GF-D8 (cell line): ENCODE measurements at places on chromosomes 1 and 21.
A peak's percentile ranks its signal among the peaks of the same experiment; 100 is the strongest.

GRCh38 chr1:61157468-61157987, 75.2 kb downstream of the NFIA start:
- peak; percentile 45 for DNase-seq

GRCh38 chr1:180267211-180267561, 37.1 kb downstream of the LHX4 start:
- no peak for DNase-seq

GRCh38 chr1:90472775-90473174, 244.3 kb downstream of the BARHL2 start:
- DNase-seq, result no peak

GRCh38 chr1:76625886-76626678, 241.2 kb upstream of the ST6GALNAC5 start:
- DNase-seq, result no peak

DNA sequence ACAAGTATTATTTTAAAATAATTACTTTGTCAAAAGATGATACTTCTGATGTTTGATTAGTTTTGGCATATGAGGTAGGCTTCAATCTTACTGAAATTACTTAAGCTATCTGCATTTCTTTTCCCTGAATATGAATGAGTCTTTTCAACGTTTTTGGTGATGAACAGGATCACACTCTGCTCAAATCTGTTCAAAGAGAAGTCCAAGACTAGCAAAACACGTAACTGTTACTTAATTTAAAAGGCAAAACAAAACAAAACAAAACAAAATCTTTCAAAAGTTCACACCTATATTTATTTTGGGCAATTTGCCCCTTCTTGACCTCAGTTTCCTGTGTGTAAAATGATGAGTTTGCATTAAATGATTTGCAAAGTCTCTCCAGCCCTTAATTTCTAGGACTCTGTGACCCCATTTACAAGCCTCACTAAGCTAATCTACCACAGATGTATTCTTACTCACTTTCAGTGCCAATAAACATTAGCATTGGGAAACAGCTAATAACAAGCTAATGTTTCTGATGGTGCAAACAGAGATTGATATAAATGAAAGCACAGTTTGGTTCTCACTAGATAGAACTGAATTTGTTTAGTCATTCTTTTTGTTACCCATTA, 865.4 kb downstream of the LTN1 start:
- no peak for DNase-seq

DNA sequence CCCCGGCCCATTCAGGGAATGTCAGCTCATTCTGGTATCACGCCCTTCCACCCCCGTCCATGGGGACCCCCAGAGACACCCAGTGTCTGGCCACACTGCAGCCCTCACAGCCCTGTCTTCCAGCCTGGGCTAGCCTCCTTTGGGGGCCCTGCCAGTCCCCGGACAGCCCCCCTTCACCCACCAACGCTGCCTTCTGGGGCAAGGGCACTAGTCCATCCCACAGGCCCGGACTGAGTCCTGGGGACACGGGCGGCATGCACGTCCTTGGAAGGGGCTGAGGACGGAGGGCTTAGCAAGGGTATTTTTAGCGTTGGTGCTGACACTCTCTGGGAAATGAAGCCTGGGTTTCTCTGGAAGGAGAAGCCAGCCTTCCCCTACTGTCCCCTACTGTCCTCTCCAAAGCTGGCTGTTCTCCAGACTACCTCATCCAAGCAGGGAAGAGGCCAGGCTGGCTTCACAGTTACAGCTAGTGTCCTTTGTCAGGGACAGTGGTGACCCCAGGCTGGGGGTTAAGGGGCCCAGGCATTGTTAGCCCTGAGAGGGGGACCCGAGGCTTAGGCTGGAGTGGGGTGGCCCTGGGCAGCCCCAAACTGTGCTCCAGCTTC, 39.5 kb downstream of the COQ8A start:
- no peak for DNase-seq

- peak; percentile 38 for DNase-seq
These were observed 7.9 kb upstream of the PIK3CD start for GRCh38 chr1:9643351-9644256.

DNA sequence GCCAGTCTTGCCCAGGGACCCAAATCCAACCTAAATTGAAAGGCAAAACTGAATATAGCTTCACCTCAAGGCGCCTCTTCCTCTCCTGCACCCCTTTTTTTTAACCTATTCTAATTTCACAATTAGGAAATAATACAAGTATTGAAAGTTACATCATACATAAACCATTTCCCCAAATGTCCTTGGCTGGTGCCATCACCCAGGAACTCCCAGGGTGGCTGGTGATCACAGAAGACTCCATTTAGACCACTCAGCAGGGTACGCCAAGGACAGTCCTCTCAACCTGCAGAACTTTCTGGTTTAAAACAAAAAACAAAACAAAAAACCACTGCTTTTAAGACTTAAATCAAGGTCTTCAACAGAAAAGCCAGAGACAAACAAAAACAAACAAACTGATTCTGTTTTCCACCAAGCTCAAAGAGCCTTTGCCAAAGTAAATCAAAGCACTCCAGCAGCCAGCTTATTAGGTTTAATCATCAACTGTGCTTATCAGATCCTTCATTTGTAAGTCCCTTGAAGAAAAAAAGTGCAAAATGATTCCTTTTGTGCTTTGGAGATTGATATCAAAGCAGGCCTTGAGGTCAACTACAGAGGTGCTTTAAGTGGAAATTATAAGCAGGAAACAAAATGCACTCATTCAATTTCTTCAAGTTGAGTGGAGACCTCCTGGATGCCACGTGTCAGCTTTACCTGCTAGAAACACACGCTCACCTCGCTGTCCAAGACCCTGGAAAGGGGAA, 113.0 kb downstream of the ETS2 start:
- DNase-seq, result no peak

DNA sequence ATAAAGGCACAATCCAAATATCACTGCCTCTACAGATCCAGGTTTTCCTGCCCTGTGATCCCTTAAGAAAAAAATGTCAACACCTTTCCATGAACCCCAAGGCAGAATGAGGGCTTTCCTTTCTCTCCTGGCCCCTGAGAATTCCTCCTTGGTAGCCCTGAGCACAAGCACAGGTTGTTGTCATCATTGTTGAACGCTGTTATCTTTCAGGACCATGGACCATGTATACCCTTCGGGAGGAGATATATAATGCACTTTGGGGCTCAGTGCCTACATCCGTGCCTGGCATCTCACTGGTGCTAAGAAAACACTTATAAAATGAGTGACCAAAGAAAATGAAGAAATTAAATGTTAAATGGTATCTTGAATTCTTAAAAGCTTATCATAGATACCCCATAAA, 296.2 kb downstream of the SETD4 start:
- DNase-seq, result no peak

GRCh38 chr1:44047131-44047530, 15.9 kb upstream of the SLC6A9 start:
- no peak for DNase-seq

GRCh38 chr1:58774027-58774426, 9.8 kb downstream of the JUN start:
- DNase-seq, result no peak

- no peak for DNase-seq
These were observed 8.1 kb upstream of the DNASE2B start for GRCh38 chr1:84390226-84390625.

- DNase-seq, result no peak
These were observed 277.1 kb downstream of the TRABD2B start for GRCh38 chr1:47720111-47720510.

DNA sequence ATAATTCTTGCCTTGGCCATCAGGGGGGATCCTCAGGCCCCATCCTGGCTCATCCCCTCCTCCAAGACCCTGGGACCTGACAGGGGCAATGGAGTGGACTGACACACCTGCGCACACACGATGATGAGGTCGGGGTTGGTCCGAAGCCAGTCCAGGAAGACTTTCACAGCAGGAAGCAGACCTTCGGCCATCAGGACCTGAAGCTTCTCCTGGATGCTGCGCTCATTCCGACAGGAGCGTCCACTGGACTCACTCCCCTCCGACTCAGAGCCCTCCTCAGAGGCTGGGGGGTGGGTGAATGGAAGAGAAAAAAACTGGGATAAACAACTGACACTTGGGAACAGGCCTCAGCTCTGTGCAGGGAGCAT, 15.4 kb upstream of the PAQR6 start:
- no peak for DNase-seq

DNA sequence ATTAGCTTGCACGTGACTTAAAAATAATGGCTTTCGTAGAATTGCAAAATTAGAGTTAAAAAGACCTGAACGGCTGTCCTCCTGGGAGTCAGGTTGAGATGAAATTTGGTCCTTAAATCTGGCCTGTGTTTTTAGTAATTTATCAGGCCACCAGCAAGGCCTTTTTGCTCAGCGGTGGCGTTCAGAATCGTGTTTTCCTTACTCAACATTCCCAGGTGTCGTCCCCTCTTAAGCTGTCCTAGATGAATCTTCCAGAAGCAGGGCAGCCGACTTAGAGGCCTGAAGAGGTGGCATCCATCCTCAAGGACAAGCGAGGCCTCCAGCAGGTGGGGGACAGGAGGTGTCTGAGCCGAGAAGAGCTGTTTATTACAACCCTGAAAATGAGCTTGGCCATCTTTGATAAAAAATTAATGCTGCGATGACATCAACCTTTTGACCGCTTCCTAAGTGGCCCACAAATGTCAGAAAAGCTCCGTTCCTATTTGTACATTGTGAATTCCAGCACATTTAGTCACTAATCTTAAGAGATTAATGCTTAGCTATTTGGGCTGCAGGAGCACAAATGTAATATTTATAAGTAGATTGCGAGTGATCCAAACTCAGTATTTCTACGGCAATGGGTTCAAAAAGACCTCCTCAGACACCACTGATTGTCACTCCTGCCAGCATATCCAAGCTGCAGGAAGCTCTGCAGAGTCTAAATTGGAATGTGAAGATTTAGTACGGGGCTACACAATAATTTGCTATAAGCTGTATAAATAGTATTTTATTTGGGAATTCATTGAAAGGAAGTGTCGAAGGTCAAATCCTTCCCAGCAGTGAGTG, 344.1 kb upstream of the VAMP3 start:
- no peak for DNase-seq

DNA sequence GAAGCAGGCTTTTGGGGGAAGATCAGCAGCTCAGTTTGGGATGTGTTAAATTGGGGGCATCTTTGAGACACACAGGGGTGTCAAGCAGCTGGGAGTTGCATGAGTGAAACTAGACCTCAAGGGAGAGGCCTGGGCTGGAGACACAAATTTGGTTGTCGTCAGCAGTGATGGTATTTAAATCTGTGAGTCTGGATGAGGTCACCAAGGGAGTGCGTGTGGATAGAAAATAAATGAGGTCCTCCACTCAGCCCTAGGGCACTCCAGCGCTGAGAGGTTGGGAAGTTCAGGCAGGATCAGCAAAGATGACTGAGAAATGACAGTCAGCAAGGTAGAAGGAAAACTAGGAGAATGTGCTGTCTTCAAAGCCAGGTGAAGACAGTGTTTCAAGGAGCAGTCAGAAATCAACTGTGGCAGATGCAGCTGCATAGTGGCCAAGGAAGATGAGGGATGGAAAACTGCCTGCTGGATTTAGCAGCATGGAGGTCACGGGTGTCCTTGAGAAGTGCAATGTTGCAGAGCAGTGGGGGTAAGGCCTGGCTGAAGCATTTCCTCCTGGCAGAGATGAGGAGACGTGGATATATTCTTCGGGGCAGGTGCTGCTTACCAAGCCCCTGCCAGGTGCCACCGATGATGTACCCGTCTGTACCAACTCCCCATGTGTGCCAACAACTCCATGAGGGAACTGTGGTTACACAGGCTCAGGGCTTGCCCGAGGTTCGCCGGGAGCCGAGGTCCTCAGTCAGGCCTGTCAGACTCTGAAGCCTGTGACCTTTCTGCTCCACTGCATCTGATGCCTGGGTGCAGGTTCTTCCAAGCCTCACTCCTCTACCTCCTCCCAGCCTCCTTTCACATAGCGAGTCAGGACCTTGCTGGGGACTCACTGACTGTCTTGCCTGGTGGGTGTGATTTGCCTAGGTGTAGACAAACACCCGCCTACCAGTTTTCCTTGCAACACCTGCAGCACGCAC, 11.3 kb downstream of the MAP7D1 start:
- no peak for DNase-seq

GRCh38 chr1:203492082-203492747, 1.7 kb upstream of the OPTC start:
- DNase-seq, result no peak

DNA sequence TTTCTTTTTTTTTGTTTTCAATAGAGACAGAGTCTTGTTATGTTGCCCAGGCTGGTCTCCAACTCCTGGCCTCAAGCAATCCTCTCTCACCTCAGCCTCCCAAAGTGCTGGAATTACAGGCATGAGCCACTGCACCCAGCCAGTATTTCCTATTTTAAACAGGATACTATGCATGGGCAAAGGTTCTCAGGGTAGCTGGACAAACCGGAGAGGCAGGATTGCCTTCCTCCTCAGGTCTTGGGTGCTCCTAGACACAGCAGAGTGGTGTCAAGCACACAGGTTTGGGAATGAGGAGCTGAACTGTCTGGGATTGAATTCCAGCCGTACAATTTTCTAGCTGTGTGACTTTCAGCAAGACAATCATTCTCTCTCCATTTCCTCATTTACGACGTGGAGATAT, 22.9 kb upstream of the HNRNPU start:
- DNase-seq, result no peak

GRCh38 chr1:74425676-74426075, 86.7 kb downstream of the LRRC53 start:
- DNase-seq, result no peak

DNA sequence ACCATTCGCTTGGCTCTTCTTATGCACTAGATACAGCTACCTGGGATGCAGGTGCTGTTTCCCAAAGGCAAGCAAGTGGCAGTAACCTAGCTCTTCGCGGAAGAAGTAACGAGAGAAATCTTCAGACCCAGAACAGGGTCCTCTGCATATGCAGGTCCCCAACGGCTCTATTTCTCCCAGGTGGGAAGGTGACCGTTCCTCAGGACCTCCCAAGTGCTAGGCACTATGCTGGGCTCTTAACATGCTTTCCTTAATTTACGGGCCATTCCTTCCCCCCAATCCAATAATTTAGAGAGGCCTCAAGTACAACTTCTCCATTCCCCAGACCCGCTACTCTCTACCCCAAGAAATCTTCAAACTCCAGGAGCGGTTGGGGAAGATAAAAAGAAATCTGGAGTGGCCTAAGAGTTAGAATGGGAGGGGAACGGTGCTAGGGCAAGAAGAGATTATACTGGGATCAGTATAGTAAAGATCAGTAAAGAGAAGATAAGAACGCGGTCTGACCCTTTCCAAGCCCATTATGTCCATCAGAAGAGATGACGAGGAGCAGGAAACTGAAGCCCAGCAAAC, 410 bp downstream of the TXNDC12 start:
- DNase-seq, result no peak

GRCh38 chr1:27603309-27603680, 649 bp downstream of the AHDC1 start:
- DNase-seq, result no peak

DNA sequence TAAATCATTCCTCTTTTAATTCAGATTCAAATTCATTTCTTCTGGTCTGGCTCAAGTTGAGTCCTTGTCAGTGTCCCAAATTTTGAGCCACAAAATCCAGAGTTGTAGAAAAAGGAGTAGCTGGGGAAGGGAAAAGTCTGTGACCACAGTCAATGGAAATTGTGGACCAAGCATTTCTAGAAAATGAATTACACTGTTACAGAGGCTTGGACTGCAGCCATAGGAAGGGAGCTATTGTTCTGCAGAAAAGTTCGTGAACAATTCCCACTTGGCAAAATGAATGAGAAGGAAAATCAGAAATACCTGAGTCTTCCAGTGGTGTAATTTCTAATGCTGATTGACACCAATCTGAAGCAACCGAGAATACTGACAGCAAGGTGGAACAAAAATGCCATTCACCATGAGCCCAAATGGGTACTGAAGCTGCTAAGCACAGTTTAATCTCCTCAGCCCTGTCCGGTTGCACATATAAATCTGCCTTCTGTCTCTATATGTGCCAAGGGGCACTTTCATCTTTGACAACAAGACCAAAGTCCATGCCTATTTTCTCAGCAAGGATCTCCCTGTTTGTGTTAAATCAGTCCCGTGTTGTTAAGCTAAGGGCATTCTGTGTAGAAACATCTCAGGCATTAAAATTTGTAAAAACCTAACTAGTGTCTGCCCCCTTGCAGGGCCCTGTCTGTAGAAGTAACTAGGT, 51.3 kb downstream of the TEX35 start:
- DNase-seq, result no peak
